Mucosa of gallbladder (tissue), 1 donor: ENCODE measurements at places on chromosomes 1 and 21. TPM values are rescaled to one million over a fixed set of nuclear protein-coding genes. Genes with fewer than 3 reads are reported as not detected.

DNA sequence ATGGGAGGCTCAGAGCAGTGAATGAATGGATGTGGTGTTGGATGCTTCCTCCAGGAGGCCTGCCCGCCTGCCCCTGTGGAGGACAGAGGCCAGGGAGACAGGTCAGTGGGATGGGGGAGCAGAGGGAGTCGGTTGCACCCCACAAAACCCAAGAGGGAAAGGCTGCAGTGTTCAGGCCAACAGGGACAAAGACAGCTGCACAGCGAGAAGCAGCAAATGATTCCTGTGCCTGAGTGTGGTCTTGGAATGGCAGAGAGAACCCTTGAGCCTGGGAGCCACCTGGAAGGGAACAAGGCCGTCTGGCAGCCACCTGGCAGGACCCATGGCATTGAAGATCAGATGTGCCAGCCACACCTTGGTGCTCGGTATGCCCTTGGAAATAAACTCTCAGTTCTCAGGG is 8.1 kb downstream of the TFF3 start:
- DNase-seq, result no peak

DNA sequence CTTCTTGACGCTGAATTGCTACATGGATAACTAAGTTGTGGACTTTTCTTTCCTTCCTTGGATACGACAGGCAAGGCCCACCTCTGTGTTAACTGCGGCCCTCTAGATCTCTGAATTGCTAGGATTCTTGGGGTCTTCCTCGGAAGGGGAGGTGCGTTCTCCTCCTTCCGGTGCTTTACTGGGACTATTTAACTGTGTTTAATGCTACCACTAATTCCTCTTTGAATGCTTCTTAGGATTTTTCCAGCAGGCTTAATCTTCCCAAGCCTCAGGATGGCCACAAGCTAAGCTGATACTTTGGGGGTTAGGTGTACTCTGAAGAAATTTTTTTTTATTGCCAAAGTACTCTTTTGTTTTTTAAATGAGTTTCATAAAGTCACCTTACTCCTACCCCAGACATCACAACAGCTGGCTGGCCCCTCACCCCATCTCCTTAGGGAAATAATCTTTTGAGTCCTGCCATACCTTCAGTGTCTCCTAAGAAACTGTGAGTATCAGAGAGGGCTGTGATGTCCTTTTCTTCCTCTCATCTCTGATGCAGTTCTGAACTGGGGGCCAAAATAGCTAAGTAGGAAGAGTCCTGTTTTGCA is 21.4 kb downstream of the KIRREL1 start:
- no peak for DNase-seq

DNA sequence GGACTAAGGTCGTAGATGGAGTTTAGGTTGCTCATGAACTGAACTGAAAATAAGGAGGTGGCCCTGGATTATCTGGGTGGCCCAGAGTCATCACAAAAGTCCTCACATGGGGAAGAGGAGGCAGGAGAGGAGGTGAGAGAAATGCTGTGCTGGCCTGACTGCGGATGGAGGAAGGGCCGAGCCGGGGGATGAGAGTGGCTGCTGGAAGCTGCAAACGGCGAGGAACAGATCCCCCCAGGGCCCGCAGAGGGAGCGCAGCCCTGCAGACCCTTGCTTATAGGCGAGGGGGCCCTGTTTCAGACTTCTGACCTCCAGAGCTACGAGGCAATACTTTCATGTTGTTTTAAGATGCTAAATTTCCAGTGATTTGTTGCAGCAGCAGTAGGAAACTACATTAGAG is 102.7 kb upstream of the C1orf174 start:
- no peak for DNase-seq

REG4 gene
- 0.49 TPM for total RNA-seq

GRCh38 chr1:154767315-154768240 is 102.5 kb downstream of the KCNN3 start:
- DNase-seq, result no peak

- no peak for DNase-seq
These were observed 27.8 kb downstream of the OSBPL9 start for GRCh38 chr1:51644533-51645197.

USH2A gene
- 0.03 TPM for total RNA-seq

EDN2 gene
- total RNA-seq, result 0.83 TPM

RGS4 gene
- 7.6 TPM for total RNA-seq

EXO1 gene
- 1.8 TPM for total RNA-seq

GRCh38 chr1:204448344-204448964 is 36.8 kb upstream of the PPP1R15B start:
- peak; percentile 67 for DNase-seq

POU2F1 gene
- total RNA-seq, result 12.5 TPM

DNA sequence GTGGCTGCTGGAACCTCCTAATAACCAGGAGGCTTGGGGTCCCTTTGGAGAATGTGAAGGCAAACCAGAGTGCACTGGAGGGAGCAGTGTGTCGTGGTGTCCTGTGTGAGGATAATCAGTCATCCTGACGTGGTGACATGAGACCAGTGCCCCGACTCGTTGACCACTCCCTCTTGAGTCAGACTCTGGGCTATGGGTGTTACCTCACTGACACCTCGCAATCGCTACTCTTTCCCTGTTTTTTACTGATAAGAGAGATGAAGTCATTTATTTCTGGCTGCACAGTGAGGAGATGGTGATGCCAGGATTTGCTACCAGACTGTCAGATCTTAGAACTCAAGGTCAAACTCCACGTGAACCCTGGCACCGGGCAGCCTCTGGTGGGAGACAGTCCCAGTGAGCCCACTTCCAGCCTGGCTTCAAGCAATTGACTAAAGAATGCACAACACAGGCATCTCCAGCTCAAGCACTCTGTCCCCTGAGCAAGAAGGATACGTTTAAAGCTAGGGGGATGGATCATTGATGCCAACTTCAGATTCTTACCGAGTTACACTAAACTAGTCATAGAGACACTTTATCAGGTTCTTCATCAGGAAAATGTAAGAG is 30.3 kb downstream of the UBASH3A start:
- DNase-seq, result peak; percentile 48

GRCh38 chr1:33096363-33097005 is 15.5 kb downstream of the AZIN2 start:
- no peak for DNase-seq

DNA sequence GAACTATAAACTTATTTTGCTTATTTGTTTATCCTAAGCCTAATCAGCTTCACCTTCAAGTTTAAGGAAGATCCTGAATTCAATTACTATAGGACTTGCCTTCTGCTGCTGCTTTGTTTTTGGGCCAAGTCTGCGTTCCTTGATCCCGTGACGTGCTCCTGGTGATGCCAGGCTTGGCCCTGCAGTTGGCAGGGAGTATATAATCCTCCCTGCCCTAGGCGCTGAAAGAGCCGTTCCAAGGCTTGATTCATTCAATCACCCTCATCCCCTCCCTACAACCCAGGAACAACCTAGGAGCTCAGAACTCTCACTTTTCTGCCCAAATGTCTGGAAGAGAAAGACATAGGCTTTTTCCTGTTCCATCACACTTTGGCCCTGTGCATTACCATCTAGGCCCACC is 12.4 kb upstream of the LRRN2 start:
- DNase-seq, result no peak

DNA sequence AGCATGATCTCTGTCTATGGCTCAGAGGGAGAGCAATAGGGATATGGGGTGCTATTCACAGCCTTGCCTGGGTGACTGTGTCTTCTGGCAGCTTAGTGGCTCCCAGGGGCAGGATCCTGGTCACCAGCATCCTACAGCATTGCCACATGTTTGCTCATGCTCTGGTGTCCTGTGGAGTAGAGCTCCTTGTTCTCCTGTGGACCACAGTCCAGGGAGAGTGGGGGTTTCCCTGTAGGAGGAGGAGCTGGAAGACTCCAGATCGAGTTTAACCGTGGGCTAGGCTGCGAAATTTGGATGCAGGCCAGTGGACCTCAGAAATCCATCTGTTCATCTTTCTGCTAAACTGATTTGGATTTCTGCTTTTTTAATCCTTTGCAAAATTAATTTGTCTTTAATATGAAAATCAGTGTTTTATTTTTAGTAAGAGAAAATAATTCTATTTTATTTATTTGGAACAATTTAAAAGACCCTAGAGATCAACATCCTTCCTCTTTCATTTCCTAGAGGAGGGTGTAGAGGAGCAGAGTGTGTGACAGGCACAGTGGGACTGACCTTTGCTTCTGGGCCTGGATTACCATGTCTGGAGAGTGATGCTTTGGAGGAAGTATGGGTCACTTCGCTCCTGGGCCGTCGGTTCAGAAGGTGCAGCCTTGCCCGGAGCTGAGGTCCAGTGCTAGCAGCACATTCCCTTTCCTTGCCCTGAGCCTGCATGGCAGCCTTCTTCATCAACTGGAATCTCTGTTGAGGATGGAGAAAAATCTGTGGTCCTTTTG is 17.4 kb downstream of the ADARB1 start:
- no peak for DNase-seq

DNA sequence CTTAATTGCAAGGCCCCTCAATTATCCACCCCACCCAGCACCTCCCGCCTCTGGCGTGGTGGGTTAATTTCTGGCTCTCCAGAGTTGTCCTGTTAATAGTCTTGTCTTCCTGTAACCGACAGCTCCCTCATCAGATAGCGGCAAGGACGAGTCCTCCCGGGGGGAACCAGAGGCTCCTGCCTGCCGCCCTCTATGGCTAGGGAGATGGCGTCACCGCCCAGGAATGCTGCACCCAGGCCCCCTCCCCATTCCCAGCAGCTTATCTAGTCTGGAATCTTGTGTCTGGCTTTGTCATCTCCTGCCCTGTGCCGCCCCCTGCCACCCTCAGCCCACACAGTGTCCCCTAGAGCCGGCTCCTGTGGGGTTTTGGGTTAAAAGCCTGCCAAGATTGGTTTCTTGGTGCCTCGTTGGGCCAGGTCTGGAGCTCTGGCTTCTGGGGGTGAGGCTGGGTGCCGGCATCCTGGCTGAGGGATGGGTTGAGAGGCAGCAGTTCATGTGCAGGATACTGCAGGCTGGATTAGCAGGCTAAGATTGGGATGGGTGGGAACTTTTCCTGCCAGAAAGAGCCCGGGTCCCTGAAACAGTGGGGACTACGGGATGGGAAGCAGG is 48.8 kb downstream of the EDN2 start:
- no peak for DNase-seq

TCEA3 gene
- total RNA-seq, result 32.0 TPM

- no peak for DNase-seq
These were observed 11.4 kb upstream of the UMODL1 start for GRCh38 chr21:42059721-42060120.

KIRREL1 gene
- 26.8 TPM for total RNA-seq

RBM15 gene
- total RNA-seq, result 23.8 TPM

- no peak for DNase-seq
These were observed 19.4 kb downstream of the ABCG1 start for GRCh38 chr21:42238185-42238934.

CD84 gene
- total RNA-seq, result 11.9 TPM

- no peak for DNase-seq
These were observed 22.4 kb upstream of the ARHGAP29 start for GRCh38 chr1:94259635-94260289.

NKAIN1 gene
- total RNA-seq, result 0.14 TPM

DNA sequence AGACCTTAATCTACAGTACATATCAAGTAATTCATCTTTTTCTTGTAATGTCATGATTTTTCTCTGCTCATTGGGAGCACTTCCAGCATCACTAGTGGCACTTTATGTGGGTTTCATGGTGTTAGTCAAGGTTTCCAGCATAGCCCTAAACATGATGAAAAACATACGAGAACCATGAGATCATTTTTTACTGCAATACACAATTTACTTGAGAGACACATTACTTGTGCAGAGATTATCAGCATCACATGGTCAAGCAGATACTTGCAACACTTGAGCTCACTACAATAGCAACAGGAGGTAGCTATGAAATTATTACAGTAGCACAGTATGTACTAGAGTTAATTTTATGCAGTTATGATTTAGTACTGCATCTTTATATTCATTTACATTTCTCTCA is 36.4 kb downstream of the ITGB3BP start:
- DNase-seq, result no peak

- no peak for DNase-seq
These were observed 3.9 kb upstream of the RAB4A start for GRCh38 chr1:229266832-229267500.

TRIM67 gene
- 0.03 TPM for total RNA-seq

SPEN gene
- 44.5 TPM for total RNA-seq

DNA sequence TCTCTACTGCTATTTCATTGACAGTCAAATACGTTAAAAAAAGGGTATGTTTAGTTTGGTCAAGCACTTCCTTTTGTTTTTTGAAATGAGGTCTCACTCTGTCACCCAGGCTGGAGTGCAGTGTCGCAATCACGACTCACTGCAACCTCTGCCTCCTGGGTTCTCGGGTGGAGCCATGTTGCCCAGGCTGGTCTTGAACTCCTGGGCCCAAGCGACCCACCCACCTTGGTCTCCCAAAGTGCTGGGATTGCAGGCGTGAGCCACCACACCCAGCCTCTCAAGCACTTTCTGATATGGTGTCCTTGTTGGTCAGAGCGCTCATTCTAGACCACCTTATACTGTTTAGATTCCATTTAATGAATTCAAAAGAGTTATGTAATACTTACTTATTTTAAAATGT is 20.9 kb upstream of the RHBDL2 start:
- DNase-seq, result no peak

DNA sequence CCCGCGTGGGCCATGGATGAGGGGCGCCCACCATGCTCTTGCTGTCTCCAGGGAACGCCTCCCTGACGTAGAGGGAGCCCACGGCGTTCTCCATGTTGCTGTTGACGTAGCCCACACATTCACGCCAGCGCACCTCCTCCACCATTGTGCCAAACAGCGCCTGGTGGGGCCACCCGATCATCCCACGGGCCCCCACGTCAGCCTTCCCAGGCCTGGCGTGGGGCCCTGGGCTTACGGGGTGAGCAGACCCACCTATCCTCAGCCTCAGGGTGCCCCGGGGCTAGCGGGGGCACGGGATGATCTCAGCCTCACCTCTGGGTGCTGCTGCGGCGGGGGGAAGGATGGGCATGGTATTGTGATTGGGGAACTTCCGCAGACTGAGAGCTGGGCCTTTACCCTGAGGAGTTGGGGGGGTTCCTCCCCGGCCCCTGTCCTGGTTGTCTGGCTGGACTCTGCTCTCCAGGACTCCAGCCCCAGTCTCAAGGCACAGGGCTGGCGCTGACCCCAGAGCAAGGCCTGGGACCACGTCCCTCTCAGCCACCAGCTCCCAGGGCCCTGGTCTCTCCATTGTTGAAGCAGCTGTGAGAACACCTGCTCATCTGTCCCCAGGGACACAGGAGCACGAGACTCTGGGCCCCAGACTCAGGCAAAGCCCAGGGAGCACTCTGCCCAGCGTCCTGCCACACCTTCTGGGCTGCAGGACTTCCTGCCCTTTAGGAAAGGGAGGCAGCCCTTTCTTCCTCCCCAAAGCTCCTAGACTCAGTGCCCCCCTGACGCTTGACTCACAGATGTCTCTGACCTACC is 10.2 kb downstream of the PRXL2B start:
- DNase-seq, result no peak

GRCh38 chr1:60832367-60832766 is 250.0 kb upstream of the NFIA start:
- no peak for DNase-seq

DNA sequence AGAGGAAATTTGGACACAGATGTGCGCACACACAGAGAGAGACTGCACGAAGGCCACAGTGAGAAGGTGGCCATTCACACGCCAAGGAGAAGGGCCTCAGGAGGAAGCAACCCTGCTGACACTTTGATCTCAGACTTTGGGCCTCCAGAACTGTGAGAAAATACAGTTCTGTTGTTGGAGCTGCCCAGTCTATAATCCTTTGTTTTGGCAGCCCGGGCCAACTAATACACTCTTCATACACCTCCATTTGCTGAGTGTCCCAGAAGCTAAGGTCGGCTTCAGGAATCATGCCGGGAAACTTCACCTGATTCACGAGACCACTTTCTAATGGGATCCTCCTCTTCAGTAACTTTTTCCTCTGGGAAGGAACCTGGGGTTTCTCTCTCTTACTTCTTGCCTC is 23.2 kb downstream of the HUNK start:
- no peak for DNase-seq
